COR-L47 (cell line): ENCODE measurements at places on chromosomes 12 and 14.

- DNase-seq, result no peak
Measured at GRCh38 chr14:102993523-102993922, 63.8 kb downstream of the CDC42BPB start.

GRCh38 chr12:93839064-93839463 is 161.9 kb downstream of the CRADD start:
- no peak for DNase-seq

GRCh38 chr12:124609041-124609989 is 41.9 kb upstream of the NCOR2 start:
- peak; percentile 95 for DNase-seq

DNA sequence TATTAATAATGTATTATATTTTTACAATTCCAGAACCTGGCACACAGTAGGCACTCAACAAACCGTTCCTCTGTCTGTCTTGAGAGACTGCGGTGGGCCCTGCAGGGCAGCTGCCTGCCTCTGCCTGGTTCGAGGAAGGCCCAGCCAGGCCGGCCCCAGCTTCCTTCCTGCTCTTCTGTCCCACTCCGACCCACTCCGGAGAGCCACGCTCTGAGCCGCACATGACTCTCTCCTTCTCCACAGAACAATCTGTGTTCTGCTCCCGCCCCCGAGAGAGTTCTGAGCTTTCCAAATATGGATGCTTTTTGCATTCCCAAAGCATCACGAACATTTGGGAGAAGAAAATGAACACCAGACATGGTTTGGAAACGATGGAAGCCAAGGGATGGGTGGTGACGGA is 57.3 kb downstream of the TTC7B start:
- no peak for DNase-seq

- no peak for DNase-seq
Measured at GRCh38 chr12:62684570-62685295, 218.1 kb downstream of the MON2 start.

- no peak for DNase-seq
Measured at GRCh38 chr12:92055877-92056276, 89.8 kb downstream of the BTG1 start.

GRCh38 chr14:29039171-29039570 is 272.6 kb downstream of the FOXG1 start:
- no peak for DNase-seq

GRCh38 chr14:28746247-28746646 is 20.3 kb upstream of the FOXG1 start:
- no peak for DNase-seq

DNA sequence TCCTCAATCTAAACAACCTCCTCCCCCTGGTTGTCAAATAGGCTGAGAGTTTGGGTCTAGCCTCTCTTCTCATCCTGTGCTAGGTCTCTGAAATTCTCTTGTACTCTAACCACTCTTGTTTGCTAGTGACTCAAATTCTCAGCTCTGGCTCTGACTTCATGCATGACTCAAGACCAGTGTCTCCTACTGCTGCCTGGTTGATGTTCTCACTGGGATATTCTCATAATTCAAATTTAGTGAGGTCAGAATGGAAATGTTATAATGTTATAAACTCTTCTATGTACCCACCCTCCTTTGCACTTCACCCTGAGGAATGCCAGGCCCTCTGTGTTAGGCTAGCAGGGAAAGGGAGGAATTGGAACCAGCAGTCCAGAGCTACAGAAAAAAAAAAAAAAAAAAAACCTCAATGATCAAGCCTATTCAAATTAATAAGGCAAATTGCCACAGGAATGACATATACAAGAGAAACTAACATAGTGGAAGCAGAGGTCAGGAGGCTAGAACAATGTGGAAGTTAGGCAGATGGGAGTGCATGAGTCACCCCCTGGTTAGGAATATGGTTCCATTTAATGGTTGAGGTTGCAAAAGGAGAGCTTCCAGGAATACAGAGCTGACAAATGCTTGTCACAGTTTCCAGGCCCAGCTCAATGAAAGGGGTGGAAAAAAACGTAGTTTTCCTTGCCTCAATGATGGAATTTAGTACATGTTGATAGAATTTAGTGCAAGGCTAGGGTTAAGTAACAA is 459.5 kb downstream of the RMST start:
- DNase-seq, result no peak

- no peak for DNase-seq
Measured at GRCh38 chr14:50037852-50038251, 78.5 kb downstream of the VCPKMT start.

GRCh38 chr14:64502456-64502855 is 1.2 kb downstream of the ZBTB25 start:
- DNase-seq, result no peak

- no peak for DNase-seq
Measured at GRCh38 chr12:43638806-43639205, 86.8 kb upstream of the ADAMTS20 start.

DNA sequence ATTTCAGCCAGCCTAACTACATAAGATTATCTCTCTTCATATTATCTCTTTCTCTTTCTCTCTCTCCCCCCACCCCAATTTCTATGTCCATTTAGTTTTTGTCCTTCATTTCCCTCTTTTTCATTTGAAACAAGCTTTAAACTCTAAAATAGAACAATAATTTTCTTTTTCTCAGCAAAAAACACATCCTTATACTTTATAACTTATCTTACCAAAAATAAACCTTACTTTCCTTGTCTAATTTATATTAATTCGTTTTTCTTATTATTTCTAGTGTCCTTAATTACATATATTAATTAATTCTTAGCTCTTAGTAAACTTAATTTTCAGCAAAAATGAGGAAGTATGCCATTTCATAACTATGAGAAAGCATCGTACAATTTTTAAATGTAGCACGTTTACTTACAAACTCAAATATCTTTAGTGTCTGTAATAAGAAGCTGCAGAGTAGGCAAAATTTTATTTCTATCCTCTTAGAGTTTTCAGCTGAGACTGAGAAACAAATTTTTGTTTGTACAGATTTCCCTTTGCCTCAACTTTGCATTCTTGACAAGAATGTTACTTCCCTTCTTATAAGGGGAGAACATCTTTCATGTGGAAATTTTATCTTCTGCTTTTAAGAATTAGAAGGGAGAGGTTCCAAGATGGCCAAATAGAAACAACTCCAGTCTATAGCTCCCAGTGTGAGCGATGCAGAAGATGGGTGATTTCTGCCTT is 65.1 kb upstream of the ST8SIA1 start:
- no peak for DNase-seq

GRCh38 chr14:21822109-21822508 is 148.5 kb upstream of the OR4E1 start:
- DNase-seq, result no peak
